NCI-H1105 (cell line): ENCODE measurements at places on chromosomes 16 and 17.

DNA sequence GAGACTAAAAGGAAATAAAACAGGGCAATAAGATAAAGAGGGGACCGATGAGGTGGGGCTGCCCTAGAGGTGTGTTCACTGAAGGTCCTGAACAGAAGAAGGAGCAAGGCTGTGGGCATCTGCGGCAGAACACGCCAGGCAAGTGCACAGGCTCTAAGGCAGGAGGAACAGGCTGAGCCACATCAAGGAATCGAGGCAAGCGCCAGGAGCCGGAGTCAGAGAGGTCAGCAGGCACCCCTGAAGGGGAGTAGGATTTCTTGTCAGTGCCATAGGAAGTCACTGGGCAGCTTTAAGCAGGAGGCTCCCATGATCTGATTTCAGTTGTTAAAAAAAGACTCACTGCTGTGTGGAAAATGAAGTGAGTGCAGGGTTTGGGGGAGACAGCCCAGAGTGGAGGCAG, 186.5 kb downstream of the KATNIP start:
- no peak for DNase-seq

DNA sequence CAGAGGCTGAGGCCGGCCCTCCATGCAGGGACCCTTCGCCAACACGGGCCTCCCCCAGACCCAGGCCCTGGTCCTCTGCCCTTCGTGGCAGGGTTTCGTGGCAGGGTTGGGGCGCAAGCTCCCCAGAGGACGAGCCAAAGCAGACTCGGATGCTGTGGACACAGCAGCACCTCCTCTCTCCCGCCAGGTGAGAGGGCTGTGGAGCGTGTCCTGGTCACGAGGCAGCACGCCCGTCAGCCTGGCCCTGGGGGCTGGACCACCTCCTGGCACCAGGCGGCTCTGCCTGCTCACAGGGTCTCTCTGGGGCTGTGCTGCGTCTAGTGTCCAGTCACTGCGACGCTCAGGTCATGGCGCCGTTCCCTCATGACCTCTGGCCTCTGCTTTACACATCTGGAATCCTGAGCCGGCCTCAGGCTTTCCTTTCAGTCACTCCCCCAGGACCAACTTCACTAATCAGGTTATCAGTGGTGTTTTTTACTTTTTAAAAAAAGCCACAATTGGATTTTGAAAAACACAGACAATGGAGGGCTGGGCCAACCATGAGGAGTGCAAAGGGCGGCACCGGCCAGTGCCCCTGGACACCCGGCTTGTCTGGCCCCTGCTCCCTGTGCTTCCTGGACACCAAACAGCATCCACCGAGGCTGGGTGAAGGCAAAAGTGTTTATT, 5.4 kb downstream of the NDUFAF8 start:
- no peak for DNase-seq

GRCh38 chr17:75225016-75225415, 19.5 kb downstream of the NUP85 start:
- no peak for DNase-seq

GRCh38 chr17:39569126-39569525, 38.6 kb downstream of the NEUROD2 start:
- no peak for DNase-seq

DNA sequence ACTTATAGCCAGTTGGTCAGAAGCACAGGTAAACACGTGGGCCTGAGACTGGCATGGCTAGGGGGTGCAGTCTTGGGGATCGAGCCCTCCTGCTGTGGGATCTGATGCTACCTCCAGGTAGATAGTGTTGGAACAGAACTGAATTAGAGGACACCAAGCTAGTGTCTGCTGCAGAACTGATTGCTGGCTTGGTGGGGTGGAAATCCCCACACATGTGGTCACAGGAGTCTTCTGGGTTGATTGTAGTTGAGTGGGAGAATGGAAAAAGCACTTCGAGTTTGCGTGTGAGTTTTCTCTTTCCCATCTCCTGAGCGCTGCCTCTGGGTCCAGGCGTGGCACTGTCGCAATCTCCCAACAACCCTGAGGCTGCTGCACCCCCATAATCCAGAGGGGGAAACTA, 8.0 kb upstream of the SPATA32 start:
- DNase-seq, result no peak

DNA sequence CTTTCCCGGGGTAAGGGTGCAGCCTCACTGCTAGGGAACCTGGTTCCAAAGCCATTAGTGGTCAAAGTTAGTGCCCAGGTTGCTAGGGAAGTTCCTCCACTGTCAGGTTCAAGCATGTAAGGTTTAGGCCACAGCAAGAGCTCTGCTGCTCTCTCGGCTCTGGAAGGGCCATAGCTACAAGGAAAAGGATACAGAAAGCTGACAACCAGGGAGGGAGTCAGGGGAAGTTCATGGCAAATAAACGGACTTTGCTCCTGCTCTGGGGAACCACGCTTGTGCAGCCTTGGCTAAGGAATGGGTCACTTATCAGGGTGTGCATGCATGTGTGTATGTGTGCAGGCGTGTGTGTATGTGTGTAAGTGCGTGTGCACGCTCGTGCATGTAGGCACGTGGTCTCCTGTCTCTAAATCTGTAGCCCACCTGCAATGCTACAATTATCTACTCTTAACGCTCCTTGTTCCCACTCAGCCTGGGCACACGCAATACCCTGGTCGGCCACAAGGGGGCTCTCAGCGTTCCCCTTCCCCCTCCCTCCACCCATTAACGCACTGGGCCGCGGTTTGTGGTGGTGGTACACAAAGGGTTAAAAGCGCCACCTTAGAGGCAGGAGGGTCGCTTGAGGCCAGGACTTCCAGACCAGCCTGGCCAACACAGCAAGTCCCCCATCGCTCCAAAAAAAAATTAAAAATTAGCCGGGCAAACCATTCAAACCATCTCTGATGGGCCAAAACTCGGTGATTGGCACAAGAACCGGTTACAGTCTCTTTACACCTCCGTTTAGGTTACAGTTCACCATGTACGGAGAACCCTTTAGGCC, 48.4 kb upstream of the KDM8 start:
- no peak for DNase-seq

DNA sequence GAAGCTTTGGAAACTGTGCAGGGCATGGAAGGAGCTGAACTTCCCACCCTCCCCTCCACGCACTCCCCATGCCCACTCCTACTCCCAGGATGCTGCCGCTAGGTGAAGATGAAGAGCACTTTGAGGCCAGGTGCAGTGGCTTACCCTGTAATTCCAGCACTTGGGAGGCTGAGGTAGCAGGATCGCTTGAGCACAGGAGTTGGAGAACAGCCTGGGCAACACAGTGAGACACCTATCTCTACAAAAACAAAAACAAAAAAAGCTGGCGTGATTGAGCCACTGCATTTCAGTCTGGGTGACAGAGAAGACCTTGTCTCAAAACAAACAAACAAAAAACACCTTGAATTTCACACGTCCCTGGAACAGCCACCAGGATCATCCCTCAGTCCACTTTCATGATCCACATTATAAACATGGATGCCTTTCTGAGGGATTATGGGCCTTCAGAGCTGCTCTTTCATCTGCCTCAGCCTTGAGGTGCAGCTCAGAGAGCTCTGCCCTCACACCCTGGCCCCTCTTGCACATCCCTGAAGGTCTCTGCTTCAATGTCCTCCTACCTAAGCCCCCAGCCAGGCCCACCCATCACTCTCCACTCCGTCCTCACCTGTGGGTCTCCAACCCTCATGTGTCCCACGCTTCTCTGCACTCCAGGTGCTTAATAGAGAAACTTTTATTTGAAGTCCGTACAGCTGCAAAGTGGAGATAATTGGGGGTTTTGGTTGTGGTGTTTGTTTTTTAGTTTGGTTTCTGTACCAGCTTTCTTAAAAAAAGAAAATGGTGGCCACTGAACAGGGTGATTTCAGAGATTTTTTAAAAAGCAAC, 25.8 kb downstream of the PHB1 start:
- DNase-seq, result no peak

GRCh38 chr17:51435641-51436091, 175.3 kb downstream of the UTP18 start:
- DNase-seq, result peak; percentile 9

- DNase-seq, result no peak
Observed at GRCh38 chr16:9286930-9287329, 195.5 kb downstream of the HAPSTR1 start.

DNA sequence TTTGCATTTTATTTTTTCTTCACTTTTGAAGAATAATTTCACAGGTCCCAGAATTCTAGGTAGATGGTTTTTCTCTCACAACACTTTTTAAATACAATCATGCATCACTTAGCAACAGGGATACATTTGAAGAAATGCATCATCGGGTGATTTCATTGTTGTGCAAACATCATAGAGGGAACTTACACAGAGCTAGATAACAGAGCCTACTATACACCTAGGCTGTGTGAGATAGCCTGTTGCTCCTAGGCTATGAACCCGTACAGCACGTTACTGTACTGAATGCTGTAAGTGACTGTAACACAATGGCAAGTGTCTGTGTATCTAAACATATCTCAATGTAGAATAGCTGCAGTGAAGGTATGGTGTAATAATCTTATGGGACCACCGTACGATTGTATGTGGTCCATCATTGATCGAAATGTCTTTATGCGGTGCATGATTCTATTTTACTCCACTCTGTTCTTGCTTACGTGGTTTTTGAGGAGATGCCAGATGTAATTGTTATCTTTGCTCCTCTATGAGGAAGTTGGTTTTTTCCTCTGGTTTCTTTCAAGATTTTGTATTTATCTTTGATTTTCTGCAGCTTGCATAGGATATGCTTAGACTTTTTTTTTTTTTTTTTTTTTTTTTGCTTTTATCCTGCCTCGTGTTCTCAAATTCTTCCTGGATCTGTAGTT, 35.5 kb upstream of the TMEM92 start:
- no peak for DNase-seq

GRCh38 chr16:62370445-62370844, 334.2 kb upstream of the CDH8 start:
- no peak for DNase-seq

DNA sequence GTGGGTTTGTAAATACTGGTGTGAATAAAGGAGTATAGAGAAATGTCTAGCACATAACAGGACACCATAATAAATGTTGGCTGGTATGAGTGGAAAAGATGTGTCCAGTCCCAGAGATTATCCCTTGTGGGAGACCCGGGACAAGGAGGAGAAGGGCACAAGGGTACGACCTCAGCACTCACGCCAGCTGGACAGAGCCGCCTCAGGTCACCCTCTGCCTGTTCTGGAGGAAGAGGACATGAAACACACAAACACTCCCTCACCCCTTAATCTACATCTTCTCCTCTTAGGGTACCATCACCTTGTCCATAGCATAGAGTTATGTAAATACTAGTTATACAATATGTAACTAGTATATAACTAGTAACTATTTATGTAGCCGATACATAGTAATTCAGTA, 26.8 kb downstream of the DYNLL2 start:
- no peak for DNase-seq

- DNase-seq, result no peak
Observed at GRCh38 chr17:72255481-72255880, 134.7 kb downstream of the SOX9 start.

DNA sequence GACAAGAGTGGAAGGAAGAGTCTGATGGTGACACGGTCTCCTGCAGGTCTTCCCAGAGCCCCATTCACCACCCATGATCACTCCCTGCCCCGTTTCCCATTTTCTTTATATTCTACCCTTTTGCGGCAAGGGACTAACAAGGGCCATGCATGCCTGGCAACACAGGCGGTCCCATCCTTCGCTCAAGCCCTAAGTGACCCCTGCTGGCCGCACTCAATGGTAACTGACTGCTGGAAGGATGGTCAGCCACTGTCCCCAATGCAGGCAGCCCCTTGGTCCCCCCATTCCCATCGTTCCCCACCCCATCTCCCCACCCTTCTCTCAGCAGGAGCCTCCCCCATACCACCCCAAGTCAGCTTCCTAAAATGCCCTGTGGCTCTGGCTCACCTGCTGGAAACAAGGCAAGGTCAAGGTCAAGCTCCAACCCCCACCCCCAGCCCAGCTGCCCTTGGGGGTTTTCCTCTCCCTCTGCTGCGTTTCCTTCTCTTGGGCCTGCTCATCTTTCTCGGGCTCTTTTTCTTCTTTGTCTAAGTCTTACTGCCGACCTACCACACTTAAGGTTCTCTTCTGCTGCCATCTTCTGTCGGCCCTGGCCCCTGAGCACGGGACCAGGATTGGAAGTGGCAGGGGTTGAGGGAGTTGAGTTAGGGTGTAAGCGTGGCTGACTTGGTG, 116.0 kb downstream of the RPTOR start:
- DNase-seq, result no peak

DNA sequence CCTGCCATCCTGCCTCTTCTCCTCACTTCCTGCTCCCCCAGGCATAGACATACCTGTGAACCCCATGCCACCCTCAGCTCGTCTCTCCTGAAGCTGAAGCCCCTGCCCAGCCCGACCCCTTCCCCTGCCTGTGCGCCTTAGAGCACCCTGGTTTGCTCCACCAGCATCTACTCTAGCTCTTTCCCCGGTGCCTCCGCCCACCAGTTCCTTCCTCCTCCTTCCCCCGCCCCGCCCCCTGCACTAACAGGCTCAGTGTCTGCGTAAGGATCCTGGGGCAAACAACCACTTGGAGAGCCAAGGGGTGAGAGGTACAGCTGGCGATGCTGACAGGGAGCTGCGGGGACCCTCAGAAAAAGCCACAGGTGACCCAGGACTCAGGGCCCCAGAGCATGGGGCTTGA, 1.9 kb downstream of the GPR142 start:
- no peak for DNase-seq

DNA sequence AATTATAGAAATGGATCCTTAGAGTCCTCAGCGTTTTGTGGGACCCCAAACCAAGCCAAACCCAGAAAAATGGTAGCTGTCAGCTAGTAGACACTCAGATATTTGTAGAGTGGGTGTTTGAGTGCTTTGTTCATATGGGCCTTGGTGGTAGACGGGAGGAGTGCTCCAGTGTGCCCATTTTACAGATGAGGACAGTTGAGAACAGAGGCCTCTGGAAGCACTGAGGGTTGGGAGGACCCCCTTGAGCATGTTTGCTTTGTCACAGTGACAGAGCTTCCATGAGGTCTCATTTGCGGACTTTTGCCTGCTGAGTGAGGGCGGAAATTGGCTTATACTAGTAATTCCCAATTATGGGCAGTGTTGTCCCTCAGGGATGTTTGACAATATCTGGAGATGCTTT, 111.7 kb downstream of the ABCC6 start:
- DNase-seq, result no peak

GRCh38 chr16:85524365-85524629, 88.8 kb upstream of the GSE1 start:
- no peak for DNase-seq

DNA sequence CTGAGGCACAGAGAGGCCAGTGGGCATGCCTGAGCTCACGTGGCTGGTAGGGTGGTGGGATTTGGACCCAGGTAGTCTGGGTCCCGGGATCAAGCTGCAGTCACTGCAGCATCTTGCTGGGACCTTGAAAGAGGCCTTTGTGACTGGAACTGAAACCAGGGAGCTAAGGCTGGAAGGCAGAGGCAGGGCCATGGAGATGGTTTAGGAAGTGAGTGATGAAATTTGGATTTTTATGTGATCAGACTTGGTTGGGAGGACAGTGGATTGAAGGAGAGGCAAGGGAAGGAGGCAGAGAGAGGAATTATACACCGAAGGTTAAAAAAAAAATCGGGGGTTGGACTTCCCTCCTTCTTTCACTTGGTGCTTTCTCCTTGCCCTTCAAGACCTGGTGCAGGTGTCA, 255.4 kb upstream of the CACNG5 start:
- DNase-seq, result no peak

- no peak for DNase-seq
Observed at GRCh38 chr17:65047941-65048340, 8.6 kb downstream of the GNA13 start.

GRCh38 chr17:3003296-3004149, 59.9 kb downstream of the OR1D5 start:
- DNase-seq, result no peak
